NCI-H1930 (cell line): ENCODE measurements at places on chromosomes 1 and 21.

DNA sequence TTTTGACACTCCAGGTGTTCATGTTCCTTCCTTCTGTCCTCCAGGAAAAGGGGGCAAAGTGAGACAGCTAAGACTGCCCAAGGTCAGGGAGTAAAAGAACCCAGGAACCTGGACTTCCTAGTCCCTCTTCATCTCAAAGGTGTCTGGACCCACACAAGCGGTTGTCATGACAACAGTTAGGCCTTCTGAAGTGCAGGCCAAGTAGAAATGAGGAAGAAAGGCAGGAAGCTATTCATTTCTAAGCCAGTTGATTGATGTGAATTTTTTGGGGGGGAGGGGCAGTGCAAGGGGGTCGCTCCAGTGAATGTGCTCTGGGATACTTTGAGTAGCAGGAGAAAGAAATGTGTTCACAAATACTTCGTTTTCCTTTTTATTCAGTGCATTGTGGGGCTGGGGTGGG lies 114.3 kb downstream of the NAV1 start:
- no peak for DNase-seq

GRCh38 chr1:243315455-243315854 lies 59.6 kb downstream of the SDCCAG8 start:
- no peak for DNase-seq

DNA sequence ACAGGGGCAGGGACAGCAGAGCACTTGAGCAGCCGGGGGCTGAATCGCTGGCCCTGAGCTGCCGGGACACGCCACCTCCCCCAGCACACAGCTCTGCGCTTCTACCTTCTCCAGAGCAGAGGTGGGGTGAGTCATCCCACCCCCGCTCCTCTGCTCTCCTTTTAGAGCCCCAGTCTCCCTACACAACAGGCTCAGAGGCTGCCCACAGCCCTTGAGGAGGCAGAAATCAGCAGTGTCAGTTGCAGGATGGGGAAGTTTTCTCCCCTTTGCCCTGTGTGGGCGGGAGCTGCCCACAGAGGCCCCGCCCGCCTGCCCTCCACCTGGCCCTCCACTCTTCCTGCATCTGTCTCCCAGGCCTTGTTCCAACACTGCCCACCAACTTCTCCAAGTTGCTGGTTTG lies 94.6 kb downstream of the STUM start:
- DNase-seq = no peak

DNA sequence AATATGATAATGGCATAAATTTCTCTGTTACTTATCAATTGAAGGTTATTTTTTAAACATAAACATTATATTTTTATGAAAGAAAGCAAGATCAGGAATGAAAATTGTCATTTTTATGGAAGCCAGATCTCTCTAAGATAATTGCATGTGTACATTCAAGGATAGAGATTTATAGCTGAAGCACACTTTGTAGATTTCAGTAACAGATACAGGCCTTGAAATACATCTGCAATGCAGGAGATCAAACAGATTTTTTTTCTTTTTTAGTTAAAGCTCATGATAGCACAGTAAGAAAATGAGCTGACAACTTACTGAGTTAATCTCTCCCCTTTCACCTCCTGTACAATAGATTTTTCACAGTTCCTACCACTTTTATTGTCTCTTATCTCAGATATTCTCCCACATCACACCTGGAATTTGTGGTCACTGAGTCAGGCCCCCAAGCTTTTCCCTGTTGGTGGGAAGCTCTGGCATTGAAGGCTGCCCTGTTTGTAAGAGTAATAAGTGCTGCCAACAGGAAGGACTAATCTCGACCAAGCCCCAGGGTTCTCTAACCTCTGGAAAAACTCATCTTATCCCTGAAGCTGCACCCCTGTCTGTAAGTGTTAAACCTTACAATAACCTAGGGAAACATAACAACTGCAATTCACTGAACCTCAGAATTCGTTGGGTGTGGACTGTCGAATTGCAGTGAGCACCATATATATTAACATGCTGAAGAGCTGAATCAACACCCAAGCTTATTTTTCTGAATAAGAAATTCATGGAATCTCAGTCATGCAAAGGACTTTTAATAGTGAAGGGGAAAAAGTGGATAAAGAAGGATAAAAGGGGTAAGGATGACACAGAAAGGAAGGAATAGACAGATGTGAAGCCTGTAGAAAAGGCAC lies 599.0 kb downstream of the LMO4 start:
- no peak for DNase-seq

DNA sequence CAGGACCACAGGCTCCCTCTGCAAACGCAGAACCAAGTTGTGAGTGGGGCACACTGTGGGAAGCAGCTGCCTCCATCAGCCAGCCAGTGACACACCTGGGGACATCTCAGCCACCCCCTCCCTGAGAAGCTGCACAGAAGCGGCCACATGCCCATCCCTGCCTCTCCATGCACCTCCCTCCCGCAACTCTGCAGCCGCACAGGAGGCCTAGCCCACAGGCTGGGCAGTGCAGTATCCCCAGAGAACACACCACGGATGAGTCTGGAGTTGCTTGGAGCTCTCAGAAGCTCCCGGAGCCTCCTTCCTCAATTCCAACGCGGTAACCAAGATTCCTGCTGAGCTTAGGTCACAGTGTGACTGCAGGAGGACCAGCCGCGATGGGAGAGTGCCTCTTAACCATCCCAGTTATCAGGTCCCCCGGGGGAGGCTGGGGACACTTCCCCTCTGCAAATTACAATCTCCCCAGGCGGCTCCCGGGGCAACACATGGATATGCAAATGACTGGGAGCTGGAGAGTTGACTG lies 1.2 kb upstream of the WNT3A start:
- DNase-seq = no peak
